ENCODE measurements at places on chromosomes 1 and 21.

DNA sequence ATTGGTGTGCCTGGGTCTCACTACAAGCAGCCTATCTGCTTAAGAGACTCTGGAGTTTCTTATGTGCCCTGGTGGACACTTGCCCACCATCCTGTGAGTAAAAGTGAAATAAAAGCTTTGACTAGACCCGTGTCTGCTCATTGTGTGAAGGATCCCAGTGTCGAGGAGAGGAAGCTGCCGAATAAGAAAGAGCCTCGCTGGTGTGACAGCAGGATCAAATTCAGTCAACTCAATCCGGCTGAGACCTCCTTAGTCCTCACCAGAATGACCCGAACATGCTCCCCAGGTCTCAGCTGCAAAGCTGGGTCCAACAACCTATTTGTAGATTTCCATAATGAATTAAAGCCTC lies 14.8 kb downstream of the CD2 start:
- no peak for DNase-seq

DNA sequence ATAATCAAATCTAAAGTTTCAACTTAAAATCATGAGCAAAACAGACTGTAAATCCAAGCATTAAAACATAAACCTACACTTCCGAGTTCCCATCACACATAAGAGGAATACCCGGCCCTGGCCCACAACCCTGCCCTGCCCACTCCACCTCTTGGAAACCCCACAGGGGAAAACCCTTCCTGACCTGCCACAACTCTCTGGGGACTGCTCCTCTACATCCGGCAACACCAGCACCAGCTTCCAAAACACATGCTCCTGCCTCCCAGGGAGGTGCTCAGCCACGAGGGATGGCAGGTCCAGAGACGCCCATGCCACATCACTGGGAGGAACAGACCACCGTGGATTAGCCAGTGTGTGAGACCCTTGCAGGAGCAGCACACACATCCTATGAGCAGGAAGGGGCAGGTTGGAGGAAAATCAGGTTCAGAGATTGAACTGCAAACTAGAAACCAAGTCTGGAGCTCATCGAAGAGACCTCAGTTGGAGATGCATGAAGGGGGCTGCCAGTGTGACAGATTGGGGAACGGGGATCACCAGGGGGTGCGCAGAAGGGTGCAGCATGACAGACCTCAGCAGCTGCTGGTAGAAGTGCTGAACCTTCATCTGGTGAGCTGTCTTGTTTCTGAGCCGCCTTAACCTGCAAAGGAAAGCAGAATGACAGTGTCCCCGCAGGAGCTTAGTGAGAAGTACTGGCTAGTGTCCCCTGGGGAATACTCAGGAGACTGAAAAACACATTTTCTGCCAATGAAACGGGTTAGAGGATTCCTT lies 25.8 kb upstream of the LSS start:
- no peak for DNase-seq

DNA sequence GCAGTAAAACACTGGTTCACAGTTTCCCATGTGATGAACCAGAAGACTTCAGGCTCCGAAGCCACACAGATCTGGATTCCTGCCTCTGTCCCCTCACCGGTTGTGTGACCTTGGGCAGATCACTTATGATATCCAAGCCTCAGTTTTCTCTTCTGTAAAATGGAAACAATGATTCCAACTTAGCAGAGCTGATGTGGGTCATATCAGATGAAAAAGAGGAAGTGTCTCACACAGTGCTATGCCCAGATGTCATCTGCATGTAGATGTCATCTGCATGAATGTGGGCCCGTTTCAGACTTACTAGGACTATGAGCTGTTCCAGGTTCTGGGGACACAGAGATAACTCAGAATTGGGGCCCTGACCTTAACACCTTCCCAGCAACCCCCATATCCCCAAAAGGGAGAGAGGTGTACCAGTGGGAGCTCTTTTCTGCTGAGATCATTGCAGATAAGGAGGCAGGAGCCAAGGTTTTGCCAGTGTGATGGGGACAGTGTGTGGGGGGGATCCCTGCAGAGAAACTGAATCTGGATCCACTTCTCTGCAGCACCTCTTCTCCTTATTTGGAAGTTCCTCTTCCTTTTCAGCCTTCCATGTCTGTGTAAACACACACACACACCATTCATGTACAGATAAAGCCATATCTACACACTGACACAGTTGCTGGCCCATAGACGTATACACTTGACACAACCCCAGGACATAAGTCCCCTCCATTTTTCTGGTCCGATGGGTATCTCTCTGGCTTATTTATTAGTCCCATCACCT lies 5.0 kb upstream of the ADGRB2 start:
- no peak for DNase-seq

GRCh38 chr1:52455686-52456085 lies 51.3 kb downstream of the PRPF38A start:
- no peak for DNase-seq

DNA sequence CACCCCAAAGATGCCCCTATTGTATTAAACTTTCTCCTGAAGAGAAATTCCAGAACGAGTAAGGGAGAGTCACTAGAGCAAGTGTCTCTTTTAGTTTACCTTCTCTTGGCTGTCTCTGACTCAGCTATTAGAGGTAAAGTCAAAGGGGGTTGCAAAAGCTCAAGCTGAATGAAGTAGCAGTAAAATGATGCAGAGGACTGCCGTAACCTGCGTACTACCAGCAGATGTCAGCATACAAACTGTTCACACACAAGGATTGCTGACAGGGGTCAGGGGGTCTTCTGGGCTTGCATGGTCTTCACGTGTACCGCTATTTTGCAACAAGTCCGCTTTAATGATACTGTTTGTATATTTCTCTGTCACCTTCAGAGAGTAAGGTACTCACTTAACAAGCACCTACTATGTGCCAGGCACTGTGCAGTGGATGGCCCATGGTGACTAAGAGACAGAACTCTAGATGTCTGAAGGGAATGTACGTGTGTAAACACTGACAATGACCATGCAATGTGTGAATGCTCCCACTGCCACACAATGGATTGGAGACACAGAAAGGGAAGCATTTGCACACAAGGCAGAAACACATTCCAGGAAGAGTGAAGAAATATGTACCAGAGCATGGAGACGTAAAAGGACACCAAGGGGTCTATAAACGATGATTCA lies 34.9 kb downstream of the CHML start:
- peak; percentile 79 for DNase-seq

GRCh38 chr1:182293119-182293589 lies 98.4 kb downstream of the GLUL start:
- no peak for DNase-seq

- no peak for DNase-seq
Measured at GRCh38 chr1:18440385-18441226, 40.1 kb upstream of the KLHDC7A start.

- DNase-seq, result no peak
Measured at GRCh38 chr1:44409757-44410156, 4.7 kb downstream of the RNF220 start.

- no peak for DNase-seq
Measured at GRCh38 chr1:228825041-228825440, 89.8 kb downstream of the RHOU start.

DNA sequence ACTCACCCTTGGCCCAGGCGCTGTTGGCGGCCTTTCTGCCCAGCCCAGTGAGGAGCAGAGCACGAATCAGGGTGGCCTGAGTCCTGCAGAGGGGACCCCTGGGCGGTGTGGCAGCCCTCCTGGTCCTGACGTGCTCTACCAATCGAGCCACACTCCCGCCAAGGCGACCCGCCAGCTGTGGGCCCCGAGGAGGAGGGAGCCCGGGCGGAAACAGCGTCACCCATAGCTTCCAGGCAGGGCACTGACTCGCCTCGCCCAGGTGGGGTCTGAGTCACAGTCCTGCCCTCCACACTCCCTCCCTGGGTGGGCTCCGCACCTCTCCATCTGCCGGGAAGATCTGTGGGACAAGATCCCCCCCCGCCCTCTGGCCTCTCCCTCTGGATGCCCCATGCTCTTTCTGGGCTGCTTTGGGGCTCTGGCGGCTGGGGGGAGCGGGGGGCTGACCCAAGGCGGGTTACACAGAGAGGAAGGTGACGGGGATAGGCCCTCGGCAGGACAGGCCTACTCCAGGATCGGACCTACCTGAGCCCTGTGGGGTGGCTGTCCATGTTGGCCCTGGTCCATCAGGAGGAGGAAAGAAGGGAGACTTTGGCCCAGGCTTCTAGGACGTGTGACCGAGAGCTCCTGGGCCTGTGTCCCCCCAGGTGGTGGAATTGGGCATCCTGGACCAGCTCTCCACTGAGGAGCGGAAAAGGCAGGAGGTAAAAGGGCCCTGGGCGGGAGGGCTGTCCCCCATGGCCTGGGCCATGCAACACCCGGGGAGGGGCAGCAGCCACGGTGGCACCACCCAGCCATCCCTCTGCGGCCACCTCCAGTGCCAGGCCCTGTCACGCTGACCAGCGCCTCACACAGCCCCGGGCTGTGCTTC lies 14.0 kb downstream of the ARHGEF16 start:
- no peak for DNase-seq

DNA sequence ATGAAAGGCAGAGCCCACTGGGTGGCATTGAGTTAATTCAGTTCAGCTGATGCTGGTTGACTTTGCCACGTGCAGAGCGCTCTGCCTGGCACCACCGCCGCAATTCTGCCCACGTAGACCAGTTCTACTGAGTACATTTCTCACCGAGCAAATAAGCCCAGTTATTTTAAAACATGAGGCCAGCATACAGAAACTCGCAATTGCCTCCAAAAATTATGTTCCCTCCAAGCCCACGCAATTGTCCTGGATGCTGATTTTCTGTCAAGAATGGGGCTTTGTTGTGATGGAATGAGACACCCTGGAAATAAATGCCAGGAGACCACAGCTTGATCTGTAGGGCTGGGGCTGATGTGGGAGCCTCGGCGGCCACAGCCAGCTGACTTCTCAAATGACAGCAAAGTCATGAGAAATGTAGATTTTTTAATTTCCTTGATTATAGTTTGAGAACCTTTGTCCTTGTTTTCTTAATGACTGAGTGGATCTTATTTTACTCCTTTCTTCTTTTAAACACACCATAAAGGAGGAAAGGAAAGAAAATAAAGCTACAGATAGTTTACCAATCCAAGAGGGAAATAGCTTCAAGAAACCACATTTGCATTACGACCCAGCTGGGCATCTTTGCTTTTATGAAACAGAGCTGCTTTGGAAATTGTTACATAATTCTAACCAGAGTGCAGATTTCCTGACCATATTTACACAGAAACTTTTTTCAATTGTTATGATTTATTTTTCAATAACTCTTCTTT lies 11.6 kb upstream of the PARP1 start:
- DNase-seq, result no peak

DNA sequence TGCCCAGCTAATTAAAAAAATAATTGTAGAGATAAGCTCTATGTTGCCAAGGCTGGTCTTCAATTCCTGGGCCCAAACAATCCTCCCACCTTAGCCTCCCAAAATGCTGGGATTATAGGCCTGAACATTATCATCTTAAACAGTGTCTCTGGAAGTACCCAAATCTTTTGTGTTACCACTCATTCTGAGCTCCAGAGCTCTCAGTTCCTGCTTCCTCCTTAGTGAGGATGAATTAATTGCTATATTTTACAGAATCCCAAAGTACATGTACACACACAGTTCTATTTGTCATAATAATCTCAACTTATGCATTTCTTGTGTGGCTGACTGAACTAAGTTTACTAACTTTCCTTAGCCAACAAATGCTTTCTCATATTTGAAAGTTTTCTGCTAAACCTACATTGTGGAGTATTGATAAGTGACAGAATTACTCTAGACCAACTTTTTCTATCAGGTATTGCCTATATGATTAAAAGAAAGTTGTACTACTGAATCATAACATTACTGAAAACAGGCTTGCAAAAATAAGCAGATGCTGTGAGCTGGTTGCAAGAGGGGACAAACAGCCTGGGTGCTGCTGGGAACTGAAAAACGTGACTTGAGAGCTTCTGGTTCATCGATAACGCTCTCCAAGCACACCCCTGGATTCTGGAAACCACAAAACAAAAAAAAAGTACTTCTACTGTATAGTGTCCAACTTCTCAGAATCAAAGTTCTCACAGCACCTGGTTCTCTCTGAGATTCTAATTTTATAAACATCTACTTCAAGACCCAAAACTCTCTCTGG lies 15.3 kb downstream of the VAV3 start:
- DNase-seq, result no peak

GRCh38 chr1:116861137-116861536 lies 48.6 kb upstream of the PTGFRN start:
- no peak for DNase-seq

DNA sequence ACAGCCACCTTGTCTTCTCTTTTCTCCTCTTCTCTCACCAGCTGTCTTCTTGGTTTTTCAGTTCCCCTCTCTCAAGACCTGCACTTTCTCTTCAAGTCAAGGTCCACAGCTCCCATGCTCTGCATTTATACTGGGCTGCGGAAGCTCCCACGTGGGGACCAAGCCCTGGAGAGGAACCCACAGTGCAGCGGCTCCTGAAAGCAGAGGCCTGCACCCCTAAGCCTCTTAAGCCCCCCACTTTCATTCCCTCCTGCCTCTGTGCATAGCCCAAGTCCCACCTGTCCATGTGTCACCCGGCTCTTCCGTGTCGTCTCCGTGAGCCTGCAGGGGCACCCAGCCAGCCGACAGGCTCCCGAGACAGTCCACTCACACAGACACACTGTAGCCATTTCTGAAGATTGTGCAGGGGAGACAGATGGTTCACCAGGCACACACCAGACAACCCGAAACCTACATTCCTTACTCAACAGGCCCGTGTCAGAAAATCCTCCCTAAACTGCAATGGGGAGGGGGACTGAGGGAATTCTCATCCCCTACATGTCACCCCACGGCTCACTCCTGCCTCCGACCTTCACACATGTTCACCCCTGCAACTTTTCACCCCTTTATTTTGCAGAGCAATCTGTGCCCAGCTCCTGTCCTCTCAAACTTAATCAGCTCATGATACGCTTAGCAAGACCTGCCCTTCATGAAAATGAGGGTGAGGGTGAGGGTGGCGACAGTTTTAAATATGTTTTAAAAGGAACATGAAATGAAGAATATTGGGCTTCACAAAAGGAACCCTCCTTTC lies 6.3 kb downstream of the MX2 start:
- no peak for DNase-seq

GRCh38 chr1:189693140-189693539 lies 784.5 kb downstream of the BRINP3 start:
- no peak for DNase-seq

- DNase-seq, result no peak
Measured at GRCh38 chr21:45078371-45078770, 4.0 kb downstream of the ADARB1 start.

DNA sequence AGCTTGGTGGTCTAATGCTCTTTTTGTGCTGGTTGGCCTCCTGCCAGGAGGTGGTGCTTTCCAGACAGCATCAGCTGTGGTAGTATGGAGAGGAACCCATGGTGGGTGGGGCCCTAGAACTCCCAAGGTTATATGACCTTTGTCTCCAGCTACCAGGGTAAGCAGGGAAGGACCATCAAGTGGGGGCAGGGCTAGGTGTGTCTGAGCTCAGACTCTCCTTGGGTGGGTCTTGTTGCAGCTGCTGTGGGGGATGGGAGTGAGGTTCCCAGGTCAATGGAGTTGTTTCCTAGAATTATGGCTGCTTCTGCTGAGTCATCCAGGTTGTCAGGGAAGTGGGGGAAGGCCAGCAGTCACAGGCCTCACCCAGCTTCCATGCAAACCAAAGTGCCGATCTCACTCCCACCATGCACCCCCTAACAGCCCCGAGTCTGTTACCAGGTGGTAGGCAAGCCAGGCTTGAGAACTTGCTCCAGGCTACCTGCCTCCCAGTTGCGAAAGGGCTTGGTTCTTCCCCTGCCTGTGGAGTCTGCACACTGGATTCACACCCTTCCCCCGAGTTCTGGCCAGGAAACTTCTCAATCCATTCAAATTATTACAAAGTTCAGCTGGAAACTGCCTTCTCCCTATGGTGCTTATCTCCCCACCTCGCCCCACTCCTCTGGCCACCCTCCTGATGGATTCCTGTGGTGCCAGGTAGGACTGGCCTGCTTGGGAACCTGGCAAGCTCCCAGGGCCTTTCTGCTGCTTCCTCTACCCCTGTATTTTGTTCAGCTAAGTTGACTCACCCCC lies 37.8 kb downstream of the DRAM2 start:
- no peak for DNase-seq
